ENCODE measurements at places on chromosomes 6 and 20. TPM values are rescaled to one million over a fixed set of nuclear protein-coding genes. Genes with fewer than 3 reads are reported as not detected.

- no peak for DNase-seq
These were observed 5.3 kb upstream of the CABLES2 start for GRCh38 chr20:62412194-62413024.

DNA sequence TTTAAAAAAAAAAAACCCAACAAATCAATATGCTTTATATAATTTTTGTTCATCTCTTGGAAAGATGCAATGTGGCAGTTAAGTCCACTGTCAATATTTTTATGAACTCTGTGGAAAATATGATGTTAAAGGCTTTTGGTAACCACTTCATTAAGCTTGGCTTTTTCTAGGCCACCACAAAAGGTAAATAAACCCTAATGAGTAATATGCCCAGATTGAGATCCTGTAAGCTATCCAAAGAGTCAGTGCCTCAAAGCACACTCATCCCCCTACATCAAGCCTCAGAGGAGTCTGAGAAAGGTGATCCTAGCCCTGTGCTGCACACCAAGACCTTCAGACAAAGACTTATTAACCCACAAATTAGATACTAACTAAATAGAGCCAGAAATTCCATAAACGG is 121.1 kb downstream of the CDC5L start:
- no peak for DNase-seq

Gene ZFAND3
- total RNA-seq, result 21.2 TPM

Gene TNNC2
- total RNA-seq, result not detected

Gene NCR2
- total RNA-seq, result not detected

GRCh38 chr6:49030251-49031020 is 432.6 kb downstream of the MMUT start:
- DNase-seq, result no peak

Gene DST
- total RNA-seq, result 188 TPM

Gene MICB
- 0.41 TPM for total RNA-seq

DNA sequence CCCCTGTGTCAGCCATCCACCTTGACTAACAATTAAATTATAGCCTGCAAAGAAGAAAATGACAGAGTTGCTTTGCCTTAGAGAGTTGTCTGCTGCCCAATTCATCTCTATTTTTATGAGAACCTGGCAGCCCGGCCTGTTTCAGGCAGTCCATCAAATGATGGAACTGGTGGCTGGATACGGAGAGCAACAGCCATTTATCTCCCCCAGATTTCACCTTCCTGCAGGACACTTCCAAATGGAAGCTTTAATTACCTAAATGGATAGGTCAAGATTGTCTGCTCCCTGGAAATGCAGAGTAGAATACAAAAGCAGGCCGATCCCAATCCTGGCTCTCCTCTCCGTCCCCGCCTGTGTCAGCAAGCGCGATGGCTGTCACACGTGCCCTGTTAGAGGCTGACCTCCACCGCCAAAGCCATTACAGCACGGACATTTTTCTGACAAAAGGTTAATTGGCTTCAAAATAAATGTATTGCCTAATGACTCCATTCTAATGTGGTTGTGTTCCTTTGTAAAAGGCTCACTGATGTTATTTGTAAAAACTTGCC is 86.7 kb downstream of the PACRG start:
- DNase-seq, result no peak

Gene TFAP2C
- 2.4 TPM for total RNA-seq

DNA sequence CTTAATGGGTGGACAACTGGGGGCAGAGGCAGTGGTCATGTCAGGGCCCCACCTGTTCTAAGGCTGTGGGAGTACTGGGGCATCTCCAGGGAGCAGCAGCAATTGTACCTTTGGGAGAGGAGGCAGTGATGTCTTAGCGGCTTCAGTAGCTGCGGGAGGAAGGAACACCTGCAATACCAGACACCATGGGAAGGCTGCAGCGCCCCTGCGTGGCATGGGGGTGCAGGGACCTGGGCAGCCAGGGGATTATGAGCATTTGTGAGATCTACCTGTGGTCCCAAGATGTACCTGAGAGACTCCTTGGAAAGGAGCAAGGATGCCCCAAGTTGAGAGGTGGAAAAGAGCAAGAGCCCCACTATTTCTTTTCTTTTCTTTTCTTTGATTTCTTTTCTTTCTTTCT is 112.1 kb upstream of the GPR6 start:
- DNase-seq, result no peak

DNA sequence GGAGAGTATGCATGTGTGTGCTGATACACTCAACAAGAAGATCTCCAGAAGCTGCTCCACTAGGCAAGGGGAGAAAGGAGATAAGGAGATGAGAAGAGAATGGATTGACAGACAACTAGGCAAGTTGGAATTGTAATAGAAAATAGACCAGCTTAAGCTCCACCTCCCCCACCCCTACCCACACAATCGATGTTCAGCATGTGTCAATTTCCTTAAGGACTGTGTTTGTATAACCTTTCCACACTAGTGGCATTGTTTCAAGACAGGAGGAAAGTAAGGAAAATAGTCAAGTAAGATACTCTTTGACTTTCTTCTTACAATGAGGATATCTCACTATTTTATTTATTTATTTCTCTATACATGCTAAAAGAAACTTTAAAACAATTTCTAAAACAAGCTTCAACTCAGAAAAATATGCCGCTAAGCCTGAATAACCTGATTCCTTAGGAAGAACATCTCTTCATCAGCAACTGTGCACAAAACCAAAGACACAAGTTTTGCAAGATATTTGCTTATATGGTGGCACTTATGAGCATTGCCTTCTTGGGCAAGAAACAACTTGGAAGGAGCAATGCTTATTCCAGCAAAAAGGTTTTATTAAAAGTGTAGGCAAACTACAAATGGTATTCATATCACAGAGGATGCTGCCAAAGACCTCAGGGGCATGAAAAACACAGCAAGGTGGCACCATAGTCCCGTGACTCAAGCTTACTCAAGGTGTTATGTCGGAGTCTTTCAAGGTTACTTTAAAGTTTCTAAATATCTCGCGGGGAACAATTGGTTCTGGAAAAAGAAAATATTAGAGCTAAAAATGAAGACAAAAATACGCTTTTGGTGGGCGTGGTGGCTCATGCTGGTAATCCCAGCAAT is 249.1 kb downstream of the COL12A1 start:
- no peak for DNase-seq

- no peak for DNase-seq
These were observed 59.4 kb upstream of the TMEM30A start for GRCh38 chr6:75344021-75344420.

DNA sequence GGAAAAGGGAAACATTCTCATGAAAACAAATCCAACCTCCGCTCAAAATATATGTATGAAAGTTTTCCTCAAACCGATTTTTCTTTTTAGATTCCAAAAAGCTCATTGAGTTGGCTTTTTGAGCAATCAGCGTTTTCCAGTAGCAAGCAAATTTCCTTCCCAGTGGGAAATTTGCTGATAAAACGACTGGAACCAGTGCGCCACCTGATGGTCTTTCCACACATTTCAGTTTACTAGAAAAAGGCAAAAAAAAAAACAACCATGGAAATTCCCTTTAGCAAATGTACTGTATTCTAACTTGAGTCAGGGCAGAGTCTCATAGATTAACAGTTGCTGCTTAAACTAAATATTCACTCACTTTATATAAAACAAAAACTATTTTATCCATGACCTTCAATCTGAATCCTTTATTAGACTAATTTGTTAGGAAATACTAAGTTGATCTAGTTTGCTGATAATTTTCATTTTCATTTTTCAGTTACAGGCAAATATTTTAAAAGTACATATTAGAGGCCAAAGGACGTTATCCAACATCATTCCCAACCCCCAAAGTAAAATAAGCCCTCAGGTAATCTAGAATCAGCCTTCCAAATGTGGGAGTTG is 271.5 kb downstream of the FOXA2 start:
- peak; percentile 32 for DNase-seq

Gene GGTLC1
- not detected for total RNA-seq

- DNase-seq, result no peak
These were observed 171.4 kb upstream of the QKI start for GRCh38 chr6:163243083-163243482.

All from frontal cortex (tissue), 4 donors.